Stimulated activated CD4-positive, alpha-beta T cell treated with anti-CD3 and anti-CD28 coated beads, Interleukin-12 subunit alpha, Interleukin-12 subunit beta, amount 100 ng/mL, for 4 hours (primary cell): ENCODE measurements at places on chromosomes 5 and 9.

- DNase-seq, result no peak
These were observed 3.9 kb downstream of the CDKN2B start for GRCh38 chr9:22005021-22005701.

DNA sequence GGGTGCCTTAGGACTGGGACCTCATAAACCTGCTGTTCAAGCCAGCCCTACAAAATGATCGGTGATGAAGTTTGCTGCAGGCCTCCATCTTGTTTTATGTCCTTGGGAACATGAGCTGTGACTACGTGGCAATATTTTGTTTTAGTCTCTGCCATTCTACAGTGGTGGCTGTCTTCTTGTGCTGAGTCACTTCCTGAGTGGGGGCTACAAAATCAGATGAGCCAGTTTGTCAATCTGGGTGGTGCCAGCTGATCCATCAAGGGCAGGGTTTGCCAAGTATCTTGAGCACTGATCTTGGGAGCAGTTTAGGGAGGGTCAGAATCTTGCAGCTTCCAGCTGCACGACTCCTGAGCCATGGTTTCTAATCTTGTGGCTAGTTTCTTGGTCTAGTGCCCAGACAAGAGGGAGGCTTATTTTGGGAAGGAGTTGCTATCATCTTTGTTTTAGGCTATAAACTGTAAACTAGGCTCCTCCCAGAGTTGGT is 94.7 kb downstream of the YTHDC2 start:
- DNase-seq, result no peak

DNA sequence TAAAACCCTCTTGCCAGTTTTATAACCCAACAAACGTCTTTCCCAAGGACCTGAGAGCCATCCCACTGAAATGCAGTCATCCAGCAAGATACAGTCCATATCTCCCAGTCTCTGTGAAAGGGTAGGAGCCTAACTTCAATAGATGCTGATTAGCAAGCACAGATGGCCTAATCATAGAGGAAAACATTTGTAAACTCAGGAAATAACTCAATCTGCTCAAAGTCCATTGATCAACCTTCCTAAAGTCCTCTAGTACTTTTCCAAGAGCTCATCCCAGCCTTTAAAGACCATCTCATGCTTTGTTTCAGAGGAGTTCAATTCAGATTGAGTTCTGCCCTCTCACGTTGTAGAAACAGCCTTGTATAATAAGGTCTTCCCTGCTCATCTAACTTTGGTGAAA is 324.2 kb downstream of the MRPS30 start:
- no peak for DNase-seq

GRCh38 chr9:14132775-14133174 is 181.2 kb downstream of the NFIB start:
- no peak for DNase-seq

- DNase-seq, result no peak
These were observed 10.8 kb downstream of the TNFSF8 start for GRCh38 chr9:114919611-114920010.

DNA sequence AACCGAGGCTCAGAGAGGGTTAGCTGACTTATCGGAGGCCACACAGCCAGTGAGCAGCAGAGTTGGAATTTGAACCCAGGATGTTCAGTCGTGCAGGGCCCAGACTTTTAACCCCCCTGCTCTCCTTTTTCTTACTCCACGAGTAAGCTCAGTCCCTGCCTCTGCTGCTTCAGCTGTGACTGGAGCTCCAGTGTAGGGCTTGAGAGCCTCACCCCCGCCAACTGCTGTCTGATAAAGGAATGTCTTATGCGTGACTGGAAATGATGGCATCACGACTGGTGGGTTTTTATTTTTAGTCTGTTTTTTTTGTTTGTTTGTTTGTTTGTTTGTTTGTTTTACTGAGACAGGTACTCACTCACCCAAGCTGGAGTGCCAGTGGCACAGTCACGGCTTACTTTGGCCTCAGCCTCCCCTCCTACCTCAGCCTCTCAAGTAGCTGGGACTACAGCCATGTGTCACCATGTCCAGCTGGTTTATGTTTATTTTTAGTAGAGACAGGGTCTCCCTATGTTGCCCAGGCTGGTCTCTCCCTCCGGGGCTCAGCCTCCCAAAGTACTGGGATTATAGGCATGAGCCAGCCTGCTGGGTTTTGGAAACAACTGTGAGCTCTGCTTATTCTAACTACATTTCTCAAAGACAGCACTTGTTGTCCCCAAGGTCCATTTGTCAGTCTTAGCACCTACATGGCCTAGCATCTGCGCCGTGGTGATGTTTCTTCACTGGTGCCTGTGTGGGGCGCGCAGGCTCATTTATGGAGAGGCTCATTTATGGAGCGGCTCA is 52.5 kb upstream of the NCS1 start:
- no peak for DNase-seq

DNA sequence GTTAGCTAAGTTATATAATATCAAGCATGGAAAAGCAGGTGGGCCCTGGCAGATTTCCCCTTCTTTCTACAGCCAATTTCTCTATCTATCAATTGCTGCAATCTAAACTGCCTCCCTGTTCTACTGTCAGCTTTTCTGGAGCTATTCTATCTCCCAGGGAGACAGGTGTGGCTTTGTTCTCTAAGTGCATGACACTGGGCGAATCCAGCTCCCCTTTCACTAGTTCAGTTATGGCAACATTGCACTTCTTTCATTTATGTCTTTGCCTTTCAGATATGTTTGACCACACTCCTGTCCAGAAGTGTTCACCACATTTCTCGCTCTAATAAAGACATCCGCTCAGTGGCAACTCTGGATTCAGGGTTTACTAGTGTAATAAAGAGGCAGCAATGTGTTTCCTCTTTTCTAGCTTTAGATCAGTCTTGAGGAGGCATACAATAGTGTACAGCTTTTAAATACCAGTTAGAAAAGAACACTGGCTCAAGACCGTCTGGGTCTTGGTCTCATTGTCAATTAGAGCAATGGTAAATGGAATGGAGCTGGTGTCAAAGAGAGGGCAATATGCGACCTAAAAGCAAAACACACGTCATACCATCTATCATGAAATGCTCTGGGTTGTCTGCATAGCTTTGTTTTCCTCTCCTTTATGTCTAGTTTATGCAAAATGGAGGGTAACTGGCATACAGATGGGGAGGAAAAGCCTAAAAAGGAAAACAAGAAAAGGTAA is 197.0 kb downstream of the SLF1 start:
- DNase-seq, result no peak

GRCh38 chr5:118208031-118208453 is 780.3 kb downstream of the DTWD2 start:
- no peak for DNase-seq

DNA sequence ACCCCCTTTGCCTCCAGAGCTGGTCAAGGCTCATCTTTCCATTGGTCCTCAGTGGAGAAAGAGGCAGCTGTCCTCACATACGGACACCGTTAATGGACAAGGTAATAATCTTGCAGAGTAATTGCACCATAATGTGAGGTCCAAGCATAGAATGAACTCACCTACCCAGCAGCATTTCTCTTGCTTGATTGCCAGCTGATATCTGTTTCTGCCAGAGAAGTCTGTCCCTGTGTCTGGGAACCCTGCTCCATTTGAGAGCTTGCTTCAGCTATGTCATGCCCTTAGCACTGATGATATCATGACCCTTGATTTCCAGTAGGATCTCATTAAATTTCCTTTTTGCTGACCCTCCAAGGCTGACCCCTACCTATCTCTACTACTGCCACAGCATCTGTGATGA is 154.6 kb downstream of the PIK3R1 start:
- no peak for DNase-seq

DNA sequence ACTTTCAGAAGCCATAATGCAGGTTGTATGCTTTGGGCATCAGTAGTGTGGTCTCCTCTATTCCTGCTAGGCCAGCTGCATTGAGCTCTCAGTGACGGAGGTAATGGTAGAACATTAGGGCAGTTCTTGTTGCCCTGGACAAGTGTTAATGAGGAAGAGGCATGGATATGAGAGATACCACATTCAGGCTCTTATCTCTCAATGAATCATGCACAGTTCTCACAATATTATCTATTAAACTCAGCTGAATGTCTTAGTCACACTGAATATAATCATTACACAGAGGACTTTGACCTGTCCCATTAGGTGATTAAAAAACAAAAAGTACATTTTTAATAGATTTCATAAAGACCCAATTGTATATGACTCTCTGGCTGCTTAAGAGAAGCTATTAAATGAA is 76.6 kb upstream of the SSBP2 start:
- DNase-seq, result no peak

- no peak for DNase-seq
These were observed 353 bp downstream of the SH3PXD2B start for GRCh38 chr5:172453986-172454357.

- no peak for DNase-seq
These were observed 30.2 kb downstream of the LRRTM2 start for GRCh38 chr5:138844812-138845513.

DNA sequence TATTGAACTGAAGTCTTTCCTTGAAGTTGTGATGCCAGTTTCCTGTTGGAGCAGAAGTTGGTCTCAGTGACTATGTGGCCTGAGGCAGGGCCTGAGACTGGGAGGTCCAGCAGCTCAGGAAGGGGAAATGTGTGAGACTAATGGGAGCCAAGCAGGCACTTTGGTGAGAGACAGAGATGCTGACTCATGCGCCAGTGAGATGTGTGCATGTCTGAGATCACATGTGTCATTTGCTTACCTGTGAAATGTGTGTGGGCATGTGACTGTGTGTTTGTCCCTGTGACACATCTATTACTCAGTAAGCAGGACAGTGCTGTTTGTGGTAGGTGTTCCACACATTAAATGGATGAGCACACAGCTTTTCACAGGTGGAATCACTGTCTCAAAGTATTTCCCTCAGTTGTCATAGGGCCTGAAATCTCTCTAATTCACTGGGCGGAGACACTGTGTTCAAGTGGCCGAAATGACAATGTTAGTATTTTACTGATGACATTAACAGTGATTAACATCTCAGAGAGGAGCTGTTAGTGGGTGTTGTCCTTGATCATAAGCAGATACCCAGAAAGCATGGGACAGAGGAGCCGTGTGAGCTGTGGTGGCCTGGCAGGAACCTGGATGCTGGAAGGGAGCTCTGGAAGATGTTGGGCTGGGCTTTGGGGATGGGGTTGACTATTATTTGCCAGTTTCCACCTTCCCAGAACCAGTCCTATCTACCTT is 7.4 kb downstream of the NPR2 start:
- peak; percentile 32 for DNase-seq

- no peak for DNase-seq
These were observed 4.3 kb downstream of the BBLN start for GRCh38 chr9:128164307-128164885.

DNA sequence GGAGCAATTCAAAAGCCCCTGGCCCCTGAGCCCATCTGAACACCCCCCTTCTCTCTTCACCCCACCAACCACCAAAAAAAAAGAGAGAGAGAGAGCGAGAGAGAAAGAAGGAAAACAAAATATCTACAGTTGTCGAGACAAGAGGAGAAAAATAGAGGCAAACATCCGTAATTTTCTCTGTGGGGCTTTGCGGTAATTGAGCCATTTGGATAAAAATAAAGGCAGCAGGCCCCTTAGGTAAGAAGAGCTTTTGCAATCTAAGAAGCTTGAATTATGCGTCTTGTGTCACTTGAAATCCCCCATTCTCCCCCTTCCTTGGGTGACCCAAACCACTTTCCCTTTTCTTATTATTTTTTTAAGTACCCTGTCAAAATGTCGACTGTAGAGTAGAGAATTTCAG is 35.5 kb upstream of the FUBP3 start:
- DNase-seq, result no peak

DNA sequence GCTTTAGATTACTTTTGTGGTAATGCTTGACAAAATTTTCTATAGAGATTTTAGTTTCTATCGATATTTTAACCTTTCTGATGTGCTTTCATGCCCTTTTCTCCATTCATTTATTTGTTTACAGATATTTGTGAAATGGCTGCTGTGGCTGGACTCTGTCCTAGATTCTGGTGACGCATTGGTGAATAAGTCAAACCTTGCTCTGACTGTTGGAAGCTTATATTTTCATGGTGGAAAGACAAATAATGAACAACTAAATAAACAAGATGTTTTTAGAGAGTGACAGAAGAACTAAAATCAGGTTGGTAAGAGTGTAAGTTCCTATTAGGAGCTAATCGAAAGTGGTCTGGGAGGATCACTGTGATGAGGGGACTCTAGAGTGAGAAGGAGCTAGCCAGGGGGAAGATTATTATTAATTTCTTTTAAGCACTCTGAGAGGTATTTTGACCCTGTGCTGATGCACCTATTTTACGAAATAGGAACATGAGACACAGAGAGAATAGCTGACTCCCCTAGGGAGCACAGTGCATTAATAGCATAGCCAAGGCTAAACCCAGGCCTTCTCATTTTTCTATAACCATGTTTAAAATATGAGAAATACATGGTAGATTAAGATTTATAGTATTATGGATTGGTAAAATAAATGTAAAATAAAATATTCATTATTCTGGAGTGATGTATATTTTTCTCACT is 411.9 kb upstream of the ARRDC3 start:
- no peak for DNase-seq

GRCh38 chr9:130669965-130670364 is 5.6 kb downstream of the PRDM12 start:
- DNase-seq, result no peak

- peak; percentile 51 for DNase-seq
These were observed 166.8 kb downstream of the ARHGEF28 start for GRCh38 chr5:73792687-73793320.

DNA sequence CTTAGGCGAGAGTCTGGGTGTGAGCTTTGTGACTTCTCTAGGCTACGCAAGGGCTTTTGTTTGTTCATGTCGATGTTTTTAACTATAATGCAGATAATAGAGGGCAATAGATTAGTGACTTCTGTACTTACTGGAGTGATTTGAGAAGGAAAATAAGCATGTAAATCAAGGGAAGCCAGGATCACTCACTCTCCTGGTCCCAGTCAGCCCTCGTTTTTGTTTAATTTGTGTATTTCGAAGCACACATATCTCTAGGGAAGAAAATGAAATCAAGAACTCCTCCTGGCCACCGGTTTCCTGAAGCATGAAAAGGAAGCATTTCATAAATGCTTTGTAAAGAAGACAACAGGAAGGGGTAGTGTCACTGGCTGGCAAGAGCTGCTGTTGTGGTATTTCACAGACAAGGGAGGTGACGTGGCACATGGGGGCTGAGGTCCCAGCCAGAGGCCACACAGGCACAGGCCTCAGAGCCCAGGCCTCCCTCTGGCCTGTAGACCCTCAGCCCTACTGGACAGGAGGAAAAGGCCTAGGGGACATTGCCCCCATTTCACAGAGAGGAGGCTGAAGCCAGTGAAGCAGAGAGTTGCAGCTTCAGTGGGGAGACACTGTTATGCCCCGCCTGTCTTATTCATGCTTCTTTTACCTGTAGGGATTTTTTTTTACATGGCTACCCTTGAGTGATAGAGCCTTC is 34.1 kb downstream of the IRF1 start:
- no peak for DNase-seq

DNA sequence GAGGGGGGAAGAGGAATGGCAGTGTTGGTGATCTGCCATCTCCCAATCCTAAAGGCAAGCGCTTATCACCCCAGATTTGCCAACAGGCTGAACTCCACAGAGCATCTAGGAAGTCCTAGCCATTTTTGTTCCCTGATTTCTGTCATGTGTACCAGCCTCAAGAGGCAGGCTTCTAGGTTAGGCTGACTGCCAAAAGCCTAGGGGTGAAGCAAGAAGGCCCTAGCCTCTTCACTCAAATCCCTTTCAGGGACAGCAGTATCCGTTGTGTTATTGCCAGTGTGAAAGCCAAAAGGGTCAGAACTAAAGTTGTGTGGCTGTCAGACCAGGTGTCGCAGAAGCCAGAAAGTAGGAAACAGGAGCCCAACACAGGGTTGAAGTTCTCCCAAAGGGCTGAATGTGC is 14.7 kb downstream of the IGIP start:
- no peak for DNase-seq

- DNase-seq, result no peak
These were observed 169.1 kb upstream of the PIK3R1 start for GRCh38 chr5:68046445-68046844.

- no peak for DNase-seq
These were observed 1429.8 kb upstream of the CDH9 start for GRCh38 chr5:28468166-28468565.

- no peak for DNase-seq
These were observed 137.5 kb downstream of the BAAT start for GRCh38 chr9:101247297-101247696.
